Mammary epithelial cell (primary cell): ENCODE measurements at places on chromosomes 11 and 22. TPM values are rescaled to one million over a fixed set of nuclear protein-coding genes. Genes with fewer than 3 reads are reported as not detected.

GRCh38 chr11:125872138-125872491 is 15.4 kb upstream of the HYLS1 start:
- peak; percentile 32 for DNase-seq

DNA sequence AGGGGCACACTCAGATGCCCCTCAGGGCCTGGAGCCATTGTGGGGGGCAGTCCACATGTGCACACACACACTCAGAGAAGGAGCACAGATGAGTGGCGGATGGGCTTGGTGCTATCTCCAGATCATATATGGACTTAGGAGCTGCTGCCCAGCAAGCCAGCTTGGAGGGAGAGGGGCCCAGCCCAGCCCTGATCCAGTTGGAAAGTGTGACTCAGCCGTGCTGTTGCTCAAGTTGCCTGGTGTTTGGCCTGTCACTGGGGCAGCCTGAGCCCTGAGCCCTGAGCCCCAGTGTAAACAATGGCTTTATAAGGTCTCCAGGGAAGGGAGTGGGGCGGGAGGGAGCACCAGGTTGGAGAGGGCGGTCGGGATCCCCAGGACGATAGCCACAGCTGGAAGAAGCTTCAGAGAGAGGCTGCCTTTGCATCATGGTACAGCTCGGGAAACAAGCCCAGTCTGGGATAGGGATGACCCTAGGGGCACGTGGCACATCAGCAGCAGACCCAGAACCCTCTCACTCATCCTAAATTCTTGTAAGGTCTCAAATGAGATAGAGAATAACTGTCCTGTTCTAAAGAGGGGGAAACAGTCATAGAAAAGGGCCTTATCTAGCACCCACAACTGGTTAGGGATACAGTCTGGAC is 4.8 kb downstream of the SELENOM start:
- DNase-seq: peak; percentile 58

DNA sequence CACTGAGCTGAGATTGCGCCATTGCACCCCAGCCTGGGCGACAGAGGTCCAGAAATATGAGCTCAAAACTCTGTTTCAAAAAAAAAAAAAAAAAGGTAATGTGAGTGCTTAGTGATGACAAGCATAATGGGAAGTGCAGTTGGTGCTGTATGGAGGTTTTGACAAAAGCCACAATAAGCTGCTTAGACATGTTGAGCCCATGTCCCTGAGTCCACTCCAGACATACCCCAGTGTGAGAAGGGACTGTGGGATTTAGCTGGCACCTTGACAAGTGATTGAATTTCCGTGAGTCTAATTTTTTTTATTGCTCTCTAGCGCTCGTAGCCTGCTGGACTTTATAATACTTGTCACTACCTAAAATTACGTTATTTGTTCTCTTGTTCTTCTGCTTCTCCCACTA is 15.1 kb upstream of the LGR4 start:
- no peak for DNase-seq

- DNase-seq: no peak
These were observed 97.7 kb downstream of the NXPE2 start for GRCh38 chr11:114775875-114776621.

DNA sequence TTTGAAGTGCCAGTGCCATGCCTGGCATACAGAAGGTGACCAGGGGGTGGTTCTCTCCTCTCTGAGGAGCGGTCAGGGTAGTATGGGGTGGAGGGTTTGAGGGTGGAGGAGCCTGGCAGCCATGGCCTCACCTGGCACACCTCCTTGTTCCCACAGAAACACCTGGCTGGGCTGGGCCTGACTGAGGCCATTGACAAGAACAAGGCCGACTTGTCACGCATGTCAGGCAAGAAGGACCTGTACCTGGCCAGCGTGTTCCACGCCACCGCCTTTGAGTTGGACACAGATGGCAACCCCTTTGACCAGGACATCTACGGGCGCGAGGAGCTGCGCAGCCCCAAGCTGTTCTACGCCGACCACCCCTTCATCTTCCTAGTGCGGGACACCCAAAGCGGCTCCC is 9.6 kb downstream of the SERPINH1 start:
- DNase-seq: no peak

DNA sequence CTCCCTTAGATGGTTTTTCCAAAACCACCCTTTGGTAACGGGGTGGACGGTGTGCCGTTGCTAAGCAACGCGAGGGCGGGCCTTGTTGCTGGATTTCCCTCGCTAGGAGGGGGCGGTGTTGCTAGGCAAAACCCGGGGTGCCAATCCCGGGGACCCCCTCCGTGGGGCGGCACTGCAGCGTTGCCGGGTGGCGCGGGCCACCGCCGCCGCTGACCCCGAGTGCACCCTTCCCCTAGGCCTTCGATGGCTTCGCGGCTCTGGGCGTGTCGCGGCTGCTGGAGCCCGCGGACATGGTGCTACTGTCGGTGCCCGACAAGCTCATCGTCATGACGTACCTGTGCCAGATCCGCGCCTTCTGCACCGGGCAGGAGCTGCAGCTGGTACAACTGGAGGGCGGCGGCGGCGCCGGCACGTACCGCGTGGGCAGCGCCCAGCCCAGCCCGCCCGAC is 8.9 kb downstream of the EHBP1L1 start:
- no peak for DNase-seq

- no peak for DNase-seq
These were observed 161.0 kb downstream of the FCHSD2 start for GRCh38 chr11:72981080-72981479.

DNA sequence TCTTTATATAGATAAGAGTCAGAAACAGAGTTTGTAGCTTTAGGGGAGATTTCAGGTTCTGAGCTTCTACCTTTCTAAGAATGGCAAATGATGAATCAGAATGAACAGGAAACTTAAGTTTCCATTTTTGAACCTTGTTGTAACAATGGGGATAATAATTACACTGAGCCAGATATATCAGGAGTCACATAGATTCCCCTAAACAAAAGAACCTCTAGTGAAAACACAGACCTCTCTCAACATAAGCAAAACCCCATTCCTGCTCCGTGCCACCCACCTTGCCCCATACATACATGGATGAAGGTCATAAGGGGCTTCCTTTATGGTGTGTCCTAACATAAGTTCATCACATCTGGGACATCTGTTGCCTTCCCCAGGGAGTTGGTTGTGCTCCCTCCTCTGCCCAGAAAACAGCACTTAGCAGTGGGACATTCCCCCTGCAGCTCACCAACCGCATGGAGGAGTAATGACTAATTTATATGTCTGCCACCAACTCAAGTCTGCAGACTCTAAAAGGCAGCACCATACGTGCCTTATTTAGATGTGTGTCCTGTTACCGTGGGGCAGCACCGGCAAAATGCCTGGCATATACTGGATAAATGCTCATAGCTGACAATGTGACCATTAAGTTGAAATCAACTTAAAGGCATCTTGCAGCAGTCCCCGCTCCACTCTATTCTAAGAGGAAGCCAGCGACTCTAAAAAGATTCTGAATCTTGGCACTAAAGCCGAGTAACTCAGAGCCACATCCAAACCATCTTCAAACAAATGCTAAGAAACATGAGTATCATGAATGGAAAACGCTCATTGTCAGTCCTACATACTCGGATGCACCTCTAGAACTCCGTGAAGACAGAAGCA is 8.0 kb downstream of the JAML start:
- DNase-seq: no peak

Gene MDK
- total RNA-seq: 2.3 TPM

GRCh38 chr11:75554258-75555022 is 7.6 kb upstream of the SERPINH1 start:
- no peak for DNase-seq

Gene ACP2
- 24.0 and 28.6 TPM in 2 replicates for total RNA-seq

Gene PITPNM1
- 28.8 TPM for total RNA-seq

Gene SCO2
- total RNA-seq: 2.8 TPM

DNA sequence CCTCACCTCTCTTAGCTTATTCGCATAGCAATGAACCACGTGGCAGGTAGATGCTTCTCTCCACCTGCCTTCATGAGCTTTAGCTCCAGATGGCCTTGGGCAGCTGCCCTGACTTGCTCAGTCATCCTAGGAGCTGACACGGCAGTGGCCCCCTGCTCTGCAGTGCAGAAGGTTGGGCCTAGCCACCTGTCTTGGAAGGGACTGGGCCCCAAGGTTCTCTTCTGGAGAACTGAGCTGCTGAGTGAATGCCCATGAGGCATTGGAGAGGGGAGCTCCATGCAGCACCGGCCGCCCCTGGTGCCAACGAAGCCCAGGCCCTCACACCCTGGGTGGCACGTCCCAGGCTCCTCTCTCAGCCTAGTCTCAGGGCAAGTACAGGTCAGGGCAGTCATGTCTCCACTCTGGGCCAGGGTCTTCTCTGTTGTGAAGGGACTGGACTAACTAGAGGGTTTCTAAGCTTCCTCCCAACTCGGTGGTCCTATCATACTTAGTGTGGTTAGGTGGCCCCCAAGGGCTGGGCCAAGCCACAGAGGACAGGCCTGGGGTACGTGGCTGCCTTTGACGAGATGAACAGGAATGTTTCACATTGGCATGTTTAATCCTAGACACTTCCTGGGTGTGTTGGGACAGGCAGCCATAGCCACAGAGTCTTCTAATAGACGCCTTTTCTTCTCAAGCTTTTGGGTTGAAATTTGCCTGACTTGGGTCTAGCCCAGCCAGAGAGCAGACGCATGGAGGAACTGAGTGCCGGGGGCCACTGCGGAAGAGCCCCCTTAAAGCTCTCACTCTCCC is 47.9 kb downstream of the ALX4 start:
- DNase-seq: no peak

Gene LRRC74B
- total RNA-seq: not detected in 2 replicates

Gene LMNTD2
- 2.3 TPM for total RNA-seq

Gene ACCS
- 13.0 TPM for total RNA-seq

Gene HBB
- not detected for total RNA-seq

DNA sequence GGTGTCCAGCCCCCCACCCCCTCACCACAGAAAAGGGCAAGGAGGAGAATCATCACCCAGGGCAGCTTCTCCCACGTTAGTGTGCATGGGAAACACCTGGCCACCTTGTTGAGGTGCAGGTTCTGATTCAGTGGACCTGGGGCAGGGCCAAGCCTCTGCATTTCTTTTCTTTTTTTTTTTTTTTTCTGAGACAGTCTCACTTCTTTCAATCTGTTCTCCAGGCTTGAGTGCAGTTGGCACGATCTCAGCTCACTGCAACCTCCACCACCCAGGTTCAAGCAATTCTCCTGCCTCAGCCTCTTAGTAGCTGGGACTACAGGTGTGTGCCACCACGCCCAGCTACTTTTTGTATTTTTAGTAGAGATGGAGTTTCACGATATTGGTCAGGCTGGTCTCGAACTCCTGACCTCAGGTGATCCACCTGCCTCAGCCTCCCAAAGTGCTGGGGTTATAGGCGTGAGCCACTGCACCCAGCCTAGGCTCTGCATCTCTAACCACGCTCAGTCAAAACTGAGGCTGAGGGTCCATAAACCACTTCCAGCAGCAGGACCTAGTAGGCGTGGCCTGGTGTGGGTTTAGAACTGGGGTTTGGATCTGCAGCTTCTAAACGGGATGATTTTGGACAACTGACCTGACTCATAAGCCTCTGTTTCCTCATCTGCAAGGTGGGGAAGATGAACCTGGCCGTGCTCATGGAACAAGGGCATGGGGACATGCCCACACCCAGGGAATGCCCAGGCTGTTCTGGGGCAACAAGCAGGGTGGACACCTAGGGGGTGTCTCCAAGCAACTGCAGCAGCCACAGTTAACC is 734 bp downstream of the ZP1 start:
- DNase-seq: no peak

- no peak for DNase-seq
These were observed 271.2 kb upstream of the SYN3 start for GRCh38 chr22:33329398-33329797.

Gene MYOD1
- total RNA-seq: not detected in 2 replicates

- DNase-seq: no peak
These were observed 12.3 kb upstream of the SIK2 start for GRCh38 chr11:111589886-111590499.

DNA sequence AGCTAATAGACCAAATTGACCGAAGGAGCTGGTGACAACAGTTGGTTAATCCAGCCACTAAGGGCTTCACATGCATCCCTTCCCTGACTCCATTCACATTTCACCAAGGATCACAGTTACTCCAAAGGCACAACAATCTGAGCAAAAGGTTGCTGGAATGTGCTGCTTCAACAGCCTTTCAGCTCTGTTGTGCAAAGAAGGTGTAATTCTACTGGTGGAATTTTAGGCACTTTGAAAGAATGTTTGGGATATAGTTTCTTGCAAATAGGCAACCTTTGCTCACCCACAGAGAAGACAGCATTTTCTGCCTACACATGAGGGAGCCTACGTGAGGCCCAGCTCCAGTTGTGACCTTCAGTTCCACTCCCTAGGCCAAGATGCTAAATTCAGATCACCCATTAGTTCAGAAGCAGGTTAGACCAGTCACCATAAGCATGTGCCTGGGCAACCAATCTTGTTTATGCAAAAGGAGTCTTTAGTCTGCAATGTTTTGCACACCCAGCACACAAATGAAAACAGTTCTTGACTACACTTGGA is 21.6 kb upstream of the FCHSD2 start:
- no peak for DNase-seq

- DNase-seq: peak; percentile 76
These were observed 1281.8 kb upstream of the TENM4 start for GRCh38 chr11:80722629-80723028.

DNA sequence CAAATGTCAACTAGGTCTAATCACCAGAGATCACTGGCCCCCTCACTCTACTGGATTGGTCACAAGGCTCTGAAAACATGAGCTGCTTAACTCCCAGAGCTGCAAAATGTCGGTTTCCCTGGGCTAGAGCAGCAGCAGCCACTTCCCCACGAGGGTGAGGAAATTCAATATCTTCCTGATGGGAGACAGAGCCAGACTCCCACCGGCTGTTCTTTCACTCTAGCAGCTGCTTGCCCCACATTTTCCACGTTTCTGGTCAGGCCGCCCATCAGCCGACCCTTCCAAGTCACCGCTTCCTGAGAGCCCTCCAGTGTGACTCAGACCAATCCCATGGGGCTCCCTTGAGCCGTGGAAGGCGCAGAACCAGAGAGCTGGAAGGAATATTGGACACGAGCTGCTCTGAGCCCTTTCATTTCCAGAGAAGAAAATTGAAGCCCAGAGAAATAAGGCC is 227.0 kb downstream of the ADAMTS15 start:
- no peak for DNase-seq

Gene KCNE3
- not detected in 2 replicates for total RNA-seq

Gene RASL10A
- 0.66 and 0.72 TPM in 2 replicates for total RNA-seq

GRCh38 chr11:10477690-10478046 is 22.6 kb downstream of the AMPD3 start:
- no peak for DNase-seq

GRCh38 chr22:49104434-49104833 is 723.2 kb downstream of the BRD1 start:
- DNase-seq: no peak

- DNase-seq: no peak
These were observed 94.2 kb downstream of the PDE2A start for GRCh38 chr11:72579816-72580641.

Gene INSC
- 0.67 TPM for total RNA-seq

Gene GAS2
- total RNA-seq: 1.3 TPM
